ENCODE measurements at places on chromosomes 1 and 21.

GRCh38 chr1:214455971-214456867 is 95.2 kb downstream of the PTPN14 start:
- no peak for DNase-seq

DNA sequence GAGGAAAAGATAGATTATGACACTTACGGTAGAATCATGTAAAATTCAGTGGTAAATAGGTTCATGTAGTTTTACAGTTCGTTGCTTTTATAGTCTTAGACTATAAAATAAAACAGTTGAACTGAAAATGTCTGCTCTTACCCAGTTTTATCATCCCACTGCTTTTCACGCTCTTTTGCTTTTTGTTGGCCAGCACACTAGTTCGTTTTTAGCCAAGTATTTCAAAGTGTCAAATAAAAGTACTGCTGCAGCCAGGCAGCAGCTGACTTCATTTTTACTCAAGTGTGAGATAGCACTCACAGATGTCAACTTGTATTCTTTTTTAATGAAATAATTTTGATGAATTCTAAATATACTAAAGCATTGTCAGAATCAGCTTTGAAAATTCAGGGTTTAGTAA is 18.5 kb upstream of the BTG3 start:
- no peak for DNase-seq

- DNase-seq = no peak
Observed at GRCh38 chr1:91806769-91807700, 78.9 kb downstream of the TGFBR3 start.

GRCh38 chr1:17891205-17892110 is 136.3 kb downstream of the ACTL8 start:
- no peak for DNase-seq

GRCh38 chr1:116343019-116343418 is 30.0 kb upstream of the ATP1A1 start:
- no peak for DNase-seq

All from stimulated activated CD4-positive, alpha-beta T cell treated with anti-CD3 and anti-CD28 coated beads, Interleukin-15, amount 100 ng/mL, for 1 hour (primary cell).